ENCODE measurements at places on chromosomes 1 and 21.

GRCh38 chr1:217407534-217408001 lies 223.3 kb downstream of the GPATCH2 start:
- DNase-seq, result no peak

- DNase-seq, result peak; percentile 60
These were observed 17.2 kb upstream of the ZBTB8B start for GRCh38 chr1:32447469-32448185.

DNA sequence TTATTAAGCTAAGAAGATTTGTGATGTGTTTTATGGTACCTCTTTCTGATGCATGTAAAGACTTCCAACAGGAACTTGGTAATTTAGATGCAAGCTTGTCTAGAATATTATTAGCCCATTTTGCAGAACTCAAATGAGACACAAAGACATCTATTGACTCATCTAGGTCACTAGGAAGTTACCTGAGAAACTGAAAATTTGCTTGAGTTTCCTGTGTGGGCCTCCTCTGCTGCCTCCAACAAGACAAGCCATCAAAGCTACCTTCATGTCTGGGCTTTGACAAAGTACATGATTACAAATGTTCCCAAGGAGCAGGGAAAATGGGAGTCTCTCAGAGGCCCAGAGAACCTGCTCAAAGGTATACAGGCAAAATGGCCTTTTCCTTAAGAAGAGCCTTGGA lies 5.6 kb downstream of the RUNX1 start:
- no peak for DNase-seq

- no peak for DNase-seq
These were observed 51.7 kb downstream of the BACE2 start for GRCh38 chr21:41219498-41220207.

DNA sequence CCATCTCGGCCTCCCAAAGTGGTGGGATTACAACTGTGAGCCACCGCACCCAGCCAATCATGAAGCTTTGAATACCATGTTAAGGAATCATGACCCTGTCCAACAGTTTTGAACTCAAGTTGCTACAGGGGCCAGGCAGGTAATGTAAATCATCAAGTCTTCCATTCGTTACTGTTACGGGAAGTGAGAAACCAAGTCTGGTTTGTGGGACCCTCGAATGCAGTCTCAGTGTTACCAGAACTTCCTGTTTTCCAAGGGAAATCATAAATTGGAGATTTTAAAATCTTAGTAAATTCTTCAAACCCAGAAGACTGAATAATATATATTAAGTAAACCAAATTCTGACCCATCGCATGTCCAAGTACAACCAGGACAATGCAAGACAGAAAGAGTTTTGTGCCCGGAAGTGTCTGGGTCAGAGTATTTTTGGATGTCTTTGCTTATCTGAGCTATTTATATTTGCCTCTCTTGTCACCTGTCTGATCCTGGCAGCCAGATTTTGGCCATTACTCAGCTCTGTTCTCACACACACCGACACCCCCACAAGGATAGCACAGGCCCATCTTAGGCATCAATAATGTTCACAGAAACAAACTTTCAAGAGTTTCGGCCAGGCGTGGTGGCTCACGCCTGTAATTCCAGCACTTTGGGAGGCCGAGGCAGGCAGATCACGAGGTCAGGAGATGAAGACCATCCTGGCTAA lies 8.8 kb downstream of the ATP5IF1 start:
- no peak for DNase-seq

GRCh38 chr1:37265786-37266667 lies 208.4 kb upstream of the ZC3H12A start:
- DNase-seq, result no peak

DNA sequence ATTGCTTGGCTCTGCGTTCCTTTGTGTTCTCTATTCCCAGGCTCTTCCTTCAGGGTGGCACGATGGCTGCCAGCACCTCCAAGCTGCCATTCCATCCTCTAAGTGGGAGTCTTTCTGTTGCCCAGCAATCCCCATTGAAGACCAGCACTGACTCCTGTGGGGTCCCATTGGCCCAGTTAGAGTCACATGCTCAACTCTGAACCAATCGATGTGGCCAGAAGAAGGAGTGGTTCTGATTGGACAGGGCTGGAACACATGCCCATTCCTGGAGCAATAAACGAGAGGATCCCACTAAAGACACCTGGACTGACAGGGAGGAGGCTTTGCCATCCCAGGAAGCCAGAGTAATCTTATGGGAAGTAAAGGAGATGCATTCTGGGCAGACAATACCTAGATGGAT lies 97.2 kb upstream of the IGSF21 start:
- no peak for DNase-seq

DNA sequence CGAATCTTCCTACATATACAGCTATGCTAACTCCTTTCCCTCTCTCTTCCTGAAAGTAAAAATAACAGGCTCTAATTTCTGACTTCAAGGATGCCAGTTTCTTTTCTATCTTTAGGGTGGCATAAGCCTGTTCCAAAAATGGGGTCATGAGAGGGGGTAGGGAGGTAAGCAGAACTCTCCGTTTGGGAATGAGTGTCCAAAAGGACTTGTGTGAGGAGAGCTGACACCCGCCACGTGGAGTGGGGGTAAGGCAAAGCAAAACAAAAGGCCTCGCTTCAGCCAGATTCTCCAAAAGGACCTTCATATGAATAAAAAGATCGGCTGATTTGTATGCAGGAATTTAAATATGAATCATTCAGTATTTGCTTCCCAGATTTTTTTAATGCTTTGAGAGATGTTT lies 28.6 kb downstream of the PLPPR4 start:
- DNase-seq, result no peak

GRCh38 chr1:52139817-52140540 lies 1.9 kb upstream of the ZFYVE9 start:
- DNase-seq, result peak; percentile 51

DNA sequence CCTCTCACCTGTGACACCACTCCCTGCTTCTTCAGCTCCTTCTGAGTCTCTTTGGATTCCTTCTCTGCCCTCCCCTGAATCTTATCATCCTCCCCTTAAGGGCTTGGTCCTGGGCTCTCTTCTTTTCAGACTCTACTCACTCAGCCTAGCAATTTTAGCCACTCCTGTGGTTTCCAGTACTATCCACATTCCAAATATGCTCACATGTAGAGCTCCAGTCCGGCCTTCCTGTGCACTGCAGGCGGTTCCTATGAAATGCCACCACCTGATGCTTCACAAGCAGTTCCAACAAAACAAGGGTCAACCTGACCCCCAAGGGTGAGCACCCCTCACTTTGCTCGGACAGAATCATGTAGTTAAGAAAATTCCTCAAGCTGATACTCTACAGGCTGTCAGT lies 35.9 kb downstream of the MAB21L3 start:
- DNase-seq, result no peak

GRCh38 chr1:85438353-85438752 lies 26.6 kb downstream of the DDAH1 start:
- no peak for DNase-seq

DNA sequence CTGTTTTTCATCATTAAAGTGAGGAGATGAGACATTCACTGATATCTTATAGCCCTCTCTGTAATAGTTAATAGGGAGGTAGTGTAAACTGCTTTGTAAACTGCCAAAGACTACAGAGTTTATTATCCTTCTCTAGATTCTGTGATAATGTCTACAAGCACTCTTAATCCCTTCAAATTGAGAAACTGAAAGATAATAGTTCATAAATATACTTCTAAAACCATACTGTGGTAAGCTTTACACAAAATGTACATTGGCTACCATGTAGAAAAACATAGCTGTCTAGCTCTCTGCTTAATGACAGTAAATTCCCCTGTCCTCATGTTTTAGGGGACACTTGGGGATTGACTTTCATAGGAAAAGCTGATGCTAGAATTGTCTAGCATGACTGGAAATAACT lies 39.6 kb downstream of the CXADR start:
- no peak for DNase-seq

DNA sequence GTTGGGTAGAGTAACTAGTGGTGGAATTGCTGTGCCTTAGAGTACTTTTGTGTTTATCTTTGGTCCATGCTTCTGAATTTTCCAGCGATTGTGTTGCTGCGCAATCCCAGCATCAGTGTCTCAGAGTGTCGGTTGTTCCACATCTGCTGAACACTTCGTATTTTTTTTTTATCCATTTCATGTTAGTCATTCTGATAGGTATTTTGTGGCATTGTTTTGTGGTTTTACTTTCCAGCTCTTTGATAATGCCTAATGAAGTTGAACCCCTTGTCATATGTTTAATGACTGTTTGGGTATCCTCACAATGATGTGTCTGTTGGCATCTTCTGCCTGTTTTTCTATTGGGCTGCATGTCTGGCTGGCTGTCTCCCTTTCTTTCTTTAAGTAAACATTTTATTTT lies 13.6 kb downstream of the TUFT1 start:
- peak; percentile 26 for DNase-seq

DNA sequence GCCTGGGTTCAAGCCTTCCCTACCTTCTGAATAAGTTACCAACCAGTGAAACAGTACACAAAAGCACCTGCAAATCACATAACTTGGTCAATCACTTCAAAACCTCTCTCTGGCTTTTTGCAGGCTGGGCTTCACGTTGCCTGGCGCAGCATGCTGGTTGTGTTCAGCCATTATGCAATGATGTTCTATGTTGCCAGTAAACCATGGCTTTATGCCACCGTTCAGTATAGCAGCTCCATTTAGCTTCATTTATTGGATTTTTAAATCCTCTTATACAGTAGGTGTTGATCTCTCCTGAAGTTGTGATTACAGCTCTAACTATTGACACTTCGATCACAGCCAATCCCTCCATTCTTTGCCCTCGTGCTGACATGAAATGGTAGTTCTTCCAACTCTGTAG lies 233.6 kb upstream of the PTBP2 start:
- no peak for DNase-seq

DNA sequence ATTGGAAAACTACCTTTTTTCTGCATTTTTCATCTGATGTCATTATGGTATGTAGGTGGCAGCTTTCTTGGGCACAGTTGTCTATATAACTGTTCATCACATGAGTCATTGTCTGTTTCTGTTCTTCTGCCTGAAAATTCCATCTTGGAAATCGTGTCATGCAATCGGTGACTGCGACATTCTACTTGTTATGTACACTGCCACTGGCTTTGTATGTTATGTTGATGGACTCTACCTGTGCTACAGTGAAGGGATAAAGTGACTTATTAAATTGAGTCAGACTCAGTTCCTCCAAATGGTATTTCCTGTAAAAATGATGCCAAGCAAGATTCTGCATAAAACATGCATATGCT lies 8.6 kb downstream of the SMAP2 start:
- DNase-seq, result no peak

DNA sequence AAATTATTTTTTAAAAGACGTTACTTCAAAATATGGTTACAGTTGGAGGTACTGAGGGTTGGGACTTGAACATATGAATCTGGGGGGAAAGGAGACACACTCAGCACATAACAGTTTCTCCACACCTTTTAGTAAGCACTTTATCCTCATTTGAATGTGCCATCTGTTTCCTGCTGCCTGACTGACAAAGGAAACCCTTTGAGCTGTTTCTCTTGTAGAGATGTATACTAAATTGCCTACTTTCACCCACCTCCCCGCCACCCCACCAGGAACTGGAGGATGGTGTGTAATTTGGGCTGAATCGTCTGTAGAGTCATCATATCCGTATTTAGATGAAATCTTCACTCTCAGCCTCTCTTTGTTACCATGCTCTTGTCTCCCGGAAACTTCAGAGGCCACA lies 108.1 kb downstream of the KAZN start:
- no peak for DNase-seq

GRCh38 chr1:41328001-41328615 lies 33.1 kb upstream of the FOXO6 start:
- DNase-seq, result no peak

DNA sequence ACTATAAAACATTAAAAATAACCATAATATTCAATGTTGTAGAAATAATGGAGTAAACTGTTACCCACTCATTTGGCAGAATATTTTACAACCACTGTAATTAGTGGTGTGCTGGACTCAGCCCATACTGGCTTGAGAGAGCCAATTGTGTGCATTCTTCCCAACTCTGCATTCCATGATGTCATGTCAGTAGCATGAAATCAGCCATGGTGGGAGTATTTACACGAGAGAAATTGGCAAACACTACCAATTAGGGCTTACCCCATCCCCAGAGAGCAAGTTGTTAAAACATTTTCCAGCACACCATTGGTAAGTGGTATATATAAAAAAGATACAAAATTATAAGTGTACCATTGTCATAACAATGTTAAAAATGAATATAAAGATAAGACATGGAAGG lies 19.1 kb upstream of the QSOX1 start:
- no peak for DNase-seq

DNA sequence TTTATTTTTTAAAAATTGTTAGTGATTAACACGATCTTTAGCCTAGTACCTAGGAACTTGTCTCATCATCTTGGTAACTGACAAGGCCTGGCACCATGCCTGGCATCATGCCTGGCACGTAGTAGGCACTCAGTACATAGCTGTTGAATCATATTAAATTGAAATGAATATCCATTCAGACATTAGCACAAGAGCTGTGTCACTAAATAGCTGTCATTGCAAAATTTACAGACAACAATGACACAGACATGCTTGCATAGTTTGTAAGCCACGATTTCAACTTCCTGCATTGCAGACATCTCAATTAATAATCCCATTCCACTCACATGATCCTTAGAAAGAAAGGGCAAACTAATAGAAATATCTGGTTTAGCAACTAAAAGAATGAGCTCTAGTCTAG lies 15.4 kb upstream of the PHACTR4 start:
- DNase-seq, result peak; percentile 21

- no peak for DNase-seq
These were observed 5.7 kb upstream of the IL10 start for GRCh38 chr1:206778031-206778430.

DNA sequence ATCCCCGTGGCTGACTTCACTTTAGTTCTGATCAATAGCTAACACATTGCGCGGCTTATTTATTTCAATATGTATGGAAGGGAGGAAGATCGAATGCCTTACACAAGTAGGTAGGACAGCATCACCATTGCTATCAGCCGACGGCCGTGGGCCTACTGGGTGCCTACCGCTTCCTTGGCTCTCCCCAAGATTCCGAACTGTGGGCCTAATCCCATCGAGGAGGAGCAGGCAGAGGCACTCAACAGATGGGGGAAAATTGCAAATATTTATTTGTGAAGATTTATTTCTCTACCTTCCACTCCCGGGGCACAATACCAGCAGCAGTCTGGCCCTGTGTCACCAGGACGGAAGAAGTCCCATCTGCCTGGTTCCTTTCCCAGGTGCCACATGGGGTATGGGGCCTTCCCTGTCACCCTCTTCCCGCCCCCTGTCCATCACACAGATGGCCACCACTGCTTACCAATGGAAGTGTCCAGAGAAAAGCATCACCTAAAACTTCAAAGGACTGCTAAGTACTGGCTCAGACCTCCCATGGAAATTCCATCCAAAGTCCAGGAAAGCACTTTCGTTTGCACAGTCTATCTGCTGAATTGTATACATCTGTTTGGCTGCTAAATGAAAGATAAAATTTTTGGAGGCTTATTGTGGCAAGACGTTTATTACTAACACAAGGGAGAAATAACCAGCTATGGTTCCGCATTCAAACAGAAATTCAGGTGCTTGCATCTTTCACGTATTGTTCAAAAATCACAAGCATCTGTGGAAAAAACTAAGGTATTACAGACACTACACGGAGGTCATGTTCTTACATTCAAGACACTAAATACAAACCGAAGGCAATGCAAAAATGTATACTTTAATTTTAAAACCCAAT lies 11.8 kb downstream of the AGT start:
- DNase-seq, result no peak

- no peak for DNase-seq
These were observed 144.7 kb downstream of the MRPL39 start for GRCh38 chr21:25462517-25462971.
